ENCODE measurements at places on chromosomes 5 and 9. TPM values are rescaled to one million over a fixed set of nuclear protein-coding genes. Genes with fewer than 3 reads are reported as not detected.

The PCDHGA10 gene
- total RNA-seq: 0.31 TPM

The CDO1 gene
- not detected for total RNA-seq

The LIX1 gene
- total RNA-seq: 2.0 TPM

The RAB3C gene
- total RNA-seq: not detected

The OMD gene
- not detected for total RNA-seq

The DOK3 gene
- total RNA-seq: 0.85 TPM

The WWC1 gene
- total RNA-seq: 46.3 TPM

The NMUR2 gene
- not detected for total RNA-seq

The TNFSF8 gene
- total RNA-seq: not detected

The ITK gene
- total RNA-seq: not detected

The CCNJL gene
- total RNA-seq: 3.1 TPM

The GRHPR gene
- 181 TPM for total RNA-seq

The BHMT2 gene
- not detected for total RNA-seq

The RNF180 gene
- total RNA-seq: not detected

- no peak for DNase-seq
Observed at GRCh38 chr5:139895046-139895445, 99.4 kb downstream of the PSD2 start.

GRCh38 chr9:70428781-70429180 lies 14.3 kb upstream of the KLF9 start:
- DNase-seq: no peak

DNA sequence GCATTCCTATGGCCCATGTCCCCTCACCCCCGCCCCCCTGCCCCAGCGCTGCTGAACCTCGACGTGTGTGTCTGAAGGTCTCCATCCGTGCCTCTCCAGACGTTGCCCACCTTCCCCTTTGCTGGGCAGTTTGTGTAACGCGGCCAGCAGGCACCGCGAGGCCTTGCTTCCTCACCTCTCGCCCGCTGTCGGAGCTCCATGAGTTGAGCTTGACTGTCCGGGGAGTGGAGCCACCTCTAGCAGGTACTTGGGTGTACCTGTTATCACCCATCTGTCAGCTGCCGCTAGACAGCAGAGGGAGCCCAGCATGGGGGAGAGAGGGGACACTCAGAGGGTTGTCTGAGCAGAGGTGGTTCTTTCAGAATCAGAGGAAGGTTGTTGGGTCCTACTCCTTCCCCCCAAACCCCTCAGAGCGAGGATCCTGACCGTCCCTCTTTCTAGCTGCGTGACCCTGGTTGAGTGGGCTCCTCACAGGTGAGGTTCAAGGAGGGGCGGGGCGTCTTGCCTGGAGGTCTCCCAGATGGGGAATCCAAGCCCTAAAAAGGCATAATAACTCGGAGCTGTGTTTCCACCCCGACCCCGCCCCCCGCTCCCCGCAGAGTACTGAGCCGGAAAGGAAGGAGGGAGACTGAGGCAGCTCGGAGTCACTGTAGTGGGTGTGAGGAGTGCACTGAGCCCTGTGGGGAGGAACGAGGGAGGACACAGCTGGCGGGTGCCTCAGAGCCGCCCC lies 184.7 kb downstream of the C9orf50 start:
- DNase-seq: no peak

DNA sequence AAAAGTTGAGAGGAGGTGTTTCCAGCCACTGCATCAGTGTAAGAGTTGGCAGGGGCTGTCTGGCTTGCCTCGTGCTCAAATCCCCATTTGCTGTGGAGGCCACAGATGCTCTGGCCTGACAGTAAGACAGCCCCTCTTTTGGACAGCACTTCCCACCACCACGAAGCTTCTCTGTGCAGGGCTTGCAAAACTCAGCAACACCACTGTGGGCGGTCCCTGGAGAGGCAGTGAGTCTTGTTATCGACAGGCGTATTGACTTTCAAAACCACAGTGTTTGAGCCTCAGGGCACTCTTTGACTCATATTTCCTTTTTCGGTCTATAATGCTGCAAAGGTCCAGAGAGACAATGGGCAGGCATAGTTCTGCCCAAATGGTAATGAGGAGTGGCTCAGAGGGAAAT lies 539.5 kb downstream of the EBF1 start:
- DNase-seq: no peak

DNA sequence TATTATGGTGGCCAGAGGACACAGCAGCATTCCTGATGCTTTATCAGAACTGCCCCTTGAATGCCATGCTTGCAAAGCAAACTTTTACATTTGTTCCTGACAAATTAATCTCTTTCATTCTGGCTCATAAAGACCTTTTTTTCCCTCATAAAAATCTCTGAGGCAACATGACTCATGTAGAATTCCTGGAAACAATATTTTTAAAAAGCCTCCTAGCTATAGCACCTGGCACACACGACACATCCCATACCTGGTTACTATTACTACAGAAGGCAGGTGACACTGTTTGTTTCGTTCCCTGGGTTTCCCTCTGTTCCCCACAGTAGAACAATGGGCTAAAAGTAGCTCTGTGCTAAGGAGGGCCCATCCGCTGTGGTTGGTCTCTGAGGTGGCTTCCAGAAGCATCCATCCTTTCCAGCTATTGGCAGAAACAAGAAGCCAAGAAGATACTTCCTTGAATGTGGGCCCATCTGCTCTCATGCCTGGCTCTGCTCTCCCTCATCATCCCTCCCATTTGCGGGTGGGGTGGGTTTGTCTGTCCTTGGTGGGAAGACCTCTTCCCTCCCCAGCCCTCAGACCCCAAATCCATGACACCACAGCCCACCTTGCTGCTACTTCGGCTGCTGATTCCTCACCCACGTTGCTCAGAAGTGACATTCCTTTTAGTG lies 59.1 kb downstream of the GALNT12 start:
- DNase-seq: no peak

DNA sequence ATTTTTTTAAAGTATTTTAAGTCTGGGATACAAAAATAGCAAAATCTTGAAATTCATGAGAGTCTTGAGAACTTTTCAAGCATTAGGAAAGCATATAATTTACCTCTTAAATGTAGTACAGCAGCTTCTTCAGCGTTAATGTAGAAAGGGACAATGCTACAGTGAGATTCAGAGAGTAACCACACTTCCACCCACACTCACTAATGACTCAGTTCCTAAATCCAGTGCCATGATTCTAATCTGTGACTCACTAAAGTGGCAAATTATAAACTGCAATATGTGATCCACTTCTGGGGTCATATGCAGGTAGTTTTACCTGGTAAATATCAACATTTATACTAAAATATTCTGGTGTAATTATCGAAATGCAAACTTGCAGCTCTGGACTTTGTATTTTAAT lies 434.5 kb upstream of the TUSC1 start:
- no peak for DNase-seq

DNA sequence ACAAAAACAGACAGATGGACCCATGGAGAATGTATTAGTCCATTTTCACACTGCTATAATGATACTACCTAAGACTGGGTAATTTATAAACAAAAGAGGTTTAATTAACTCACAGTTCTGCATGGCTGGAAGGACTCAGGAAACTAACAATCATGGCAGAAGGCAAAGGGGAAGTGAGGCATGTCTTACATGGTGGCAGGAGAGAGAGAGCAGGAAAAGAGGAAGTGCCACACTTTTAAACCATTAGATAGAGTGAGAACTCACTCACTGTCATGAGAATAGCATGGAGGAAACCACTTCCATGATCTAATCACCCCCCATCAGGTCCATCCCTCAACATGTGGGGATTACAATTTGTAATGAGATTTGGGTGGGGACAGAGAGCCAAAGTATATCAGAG lies 808.9 kb downstream of the CDH12 start:
- no peak for DNase-seq

DNA sequence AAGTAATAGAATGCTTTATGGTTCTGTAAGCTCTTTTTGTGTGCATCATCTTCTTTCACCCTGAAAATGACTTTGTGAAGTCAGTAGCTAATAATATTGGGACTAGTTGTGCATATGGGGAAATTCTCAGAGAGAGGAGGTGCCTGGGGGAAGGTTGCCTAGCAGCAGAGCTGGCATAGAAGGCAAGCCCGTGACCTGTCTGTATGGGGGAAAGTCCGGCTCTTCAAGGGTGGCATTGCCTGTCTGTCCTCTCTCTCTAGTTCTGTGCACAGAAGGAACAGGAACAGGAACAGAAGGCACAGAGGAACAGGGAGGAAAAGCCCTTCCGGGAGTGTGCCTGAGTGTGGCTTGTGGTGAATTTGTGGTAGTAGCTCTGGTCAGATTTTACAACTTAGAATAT lies 33.1 kb downstream of the SH3GL2 start:
- DNase-seq: peak; percentile 82

DNA sequence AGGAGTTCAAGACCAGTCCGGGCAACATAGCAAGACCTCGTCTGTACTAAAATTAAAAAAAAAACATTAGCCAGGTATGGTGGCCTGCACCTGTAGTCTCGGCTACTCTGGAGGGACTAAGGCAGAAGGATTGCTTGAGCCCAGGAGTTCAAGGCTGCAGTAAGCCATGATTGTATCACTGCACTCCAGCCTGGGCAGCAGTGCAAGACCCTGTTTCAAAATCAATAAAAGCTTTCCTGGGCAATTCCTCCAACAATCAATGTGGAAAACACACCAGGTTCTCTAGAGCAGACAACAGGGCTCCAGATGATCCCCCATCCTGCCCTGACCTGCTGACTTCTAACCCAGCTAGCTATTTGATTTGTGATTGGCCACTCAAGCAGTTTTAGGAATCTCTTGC lies 1.2 kb downstream of the AK8 start:
- DNase-seq: no peak

GRCh38 chr9:126157423-126157822 lies 169.2 kb upstream of the MVB12B start:
- no peak for DNase-seq

GRCh38 chr5:6581559-6582426 lies 51.1 kb downstream of the NSUN2 start:
- DNase-seq: no peak

DNA sequence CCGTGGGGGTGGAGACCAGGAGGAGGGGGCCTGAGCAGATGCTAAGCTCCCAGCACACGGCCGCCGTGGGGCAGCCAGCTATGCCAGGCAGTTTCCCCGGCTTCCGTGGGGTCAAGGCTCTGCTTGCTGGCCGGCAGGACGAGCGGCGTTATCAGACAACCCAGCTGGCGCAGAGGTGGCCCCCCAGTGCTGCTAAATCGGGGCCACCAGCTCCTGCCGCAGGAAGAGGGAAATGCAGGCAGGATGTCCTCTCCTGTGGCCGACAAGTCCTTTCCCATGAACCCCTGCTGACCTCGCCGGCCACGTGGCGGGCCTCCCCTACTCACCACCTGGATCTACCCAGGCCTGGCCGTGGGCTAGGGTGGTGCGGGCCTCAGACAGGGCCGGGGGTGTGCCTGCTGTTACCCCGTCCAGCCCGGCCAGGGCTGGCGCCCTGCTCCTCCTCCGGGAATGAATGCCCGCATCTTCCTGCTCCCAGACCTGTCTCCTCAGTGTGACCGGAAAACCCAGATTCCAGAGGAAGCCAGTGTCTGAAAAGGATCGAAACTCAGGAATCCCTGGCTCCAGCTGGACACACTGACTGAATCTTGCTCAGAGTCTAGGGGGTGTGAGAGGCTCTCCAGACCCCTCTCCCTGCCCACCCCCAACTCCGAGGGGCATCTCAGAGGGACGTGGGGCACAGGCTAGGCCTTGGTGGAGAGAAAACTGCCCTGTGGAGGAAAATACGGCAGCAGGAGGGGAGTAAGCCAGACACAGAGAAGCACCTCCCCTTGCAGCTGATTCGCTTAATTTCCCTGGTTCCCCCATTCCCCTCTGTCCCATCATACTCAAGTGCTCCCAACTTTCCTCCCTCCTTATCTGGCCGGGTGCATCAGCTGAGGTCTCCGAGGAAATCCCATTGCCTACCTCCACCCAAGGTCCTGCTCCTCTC lies 3.9 kb downstream of the FLT4 start:
- no peak for DNase-seq

- no peak for DNase-seq
Observed at GRCh38 chr9:136119061-136119882, 597 bp upstream of the TMEM250 start.

GRCh38 chr5:16759147-16759773 lies 142.5 kb upstream of the RETREG1 start:
- DNase-seq: no peak

- DNase-seq: no peak
Observed at GRCh38 chr5:166341740-166342337, 1949.6 kb upstream of the WWC1 start.

GRCh38 chr5:57683036-57683630 lies 200.5 kb upstream of the ACTBL2 start:
- no peak for DNase-seq

- no peak for DNase-seq
Observed at GRCh38 chr5:141733198-141733597, 51.2 kb upstream of the ARAP3 start.

Measured in G401 (cell line).